ENCODE measurements at places on chromosomes 5 and 9.
A peak's percentile ranks its signal among the peaks of the same experiment; 100 is the strongest.

GRCh38 chr9:108395421-108395820 is 460.4 kb downstream of the ACTL7B start:
- DNase-seq, result no peak

DNA sequence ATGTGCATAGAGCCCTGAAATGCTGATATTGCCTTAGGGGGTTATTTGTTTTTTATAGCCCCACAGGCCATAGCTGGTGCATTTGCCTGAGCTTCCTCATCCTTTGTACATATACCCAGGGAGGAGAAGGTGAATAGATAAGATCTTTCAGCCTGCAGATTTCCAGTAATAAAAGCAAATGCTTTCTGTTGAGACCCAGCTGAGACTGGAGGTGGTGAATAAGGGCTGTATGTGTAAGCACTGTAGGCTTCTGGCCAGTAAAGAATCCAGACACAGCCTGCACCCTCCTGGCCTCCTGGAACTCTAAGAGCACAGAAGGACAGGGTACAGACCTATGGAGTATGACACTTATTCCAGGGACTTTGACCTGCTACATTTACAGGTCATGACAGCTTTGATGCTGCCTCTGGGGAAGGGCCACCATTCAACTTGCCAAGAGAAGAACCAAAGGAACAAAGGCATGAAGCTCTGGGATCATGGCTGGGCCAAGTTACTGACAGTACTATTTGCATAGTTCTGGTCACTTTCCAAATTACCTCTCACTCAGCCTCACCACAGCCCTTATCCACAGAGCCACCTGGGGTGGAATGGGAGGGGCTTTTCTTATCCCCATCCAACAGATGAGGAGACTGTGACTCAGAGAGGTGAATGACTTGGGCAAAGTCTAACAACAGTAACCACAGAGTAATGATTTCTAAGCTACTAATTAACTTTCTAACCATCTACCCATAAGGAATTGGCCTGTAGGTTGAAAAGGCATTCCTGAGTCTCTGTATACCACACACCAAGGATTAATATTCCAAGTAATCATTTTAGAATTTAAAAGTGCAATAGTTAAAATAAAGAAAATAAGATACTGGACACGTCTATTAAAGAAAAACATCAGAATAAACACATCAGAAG is 604.5 kb upstream of the KLF4 start:
- DNase-seq, result peak; percentile 60

- no peak for DNase-seq
Observed at GRCh38 chr9:136494012-136494411, 11.2 kb upstream of the SEC16A start.

DNA sequence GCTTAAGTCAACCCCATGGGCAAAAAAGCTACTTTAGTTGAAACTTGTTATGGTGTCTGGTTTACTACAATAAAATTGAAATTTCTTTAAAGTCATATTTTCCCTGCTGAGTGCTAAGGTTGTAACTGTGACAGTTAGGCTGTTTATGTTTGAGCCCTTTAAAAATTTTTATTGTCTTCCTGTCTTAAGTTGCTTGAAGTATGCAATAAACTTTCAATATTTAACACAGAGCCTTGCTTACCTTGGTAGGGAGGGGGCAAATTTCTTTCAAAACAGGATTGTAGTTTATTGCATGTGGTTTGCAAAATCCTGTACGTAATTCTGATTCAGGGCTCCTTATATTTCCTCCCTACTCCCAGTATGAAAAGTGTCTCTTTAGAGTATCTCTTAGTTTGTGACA is 465.5 kb upstream of the ACTBL2 start:
- no peak for DNase-seq

DNA sequence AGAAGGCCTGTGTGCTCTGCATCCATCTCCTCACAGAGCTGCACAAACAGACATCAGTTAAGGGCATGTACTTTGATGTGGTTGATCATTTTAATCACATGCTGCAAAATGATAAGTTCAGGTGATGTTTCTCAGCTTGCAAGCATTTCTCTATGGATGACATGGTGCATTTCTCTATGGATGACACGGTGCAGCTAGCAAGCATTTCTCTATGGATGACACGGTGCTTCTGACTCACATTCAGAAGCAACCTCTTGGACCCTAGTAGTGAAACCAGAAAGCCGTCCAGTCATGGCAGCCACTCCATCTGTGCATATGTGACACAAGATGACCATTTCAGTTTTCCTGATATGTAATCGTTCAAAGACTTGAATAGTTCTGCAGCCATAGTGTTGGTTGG is 24.1 kb upstream of the RNF20 start:
- no peak for DNase-seq

GRCh38 chr9:131228988-131229387 is 47.3 kb downstream of the FAM78A start:
- no peak for DNase-seq

GRCh38 chr5:180160789-180161188 is 48.2 kb downstream of the RASGEF1C start:
- DNase-seq, result no peak

- no peak for DNase-seq
Observed at GRCh38 chr5:143771189-143771588, 40.8 kb upstream of the HMHB1 start.

Data from PC-9 (cell line).